Omental fat pad (tissue), 4 donors: ENCODE measurements at places on chromosomes 7 and 10. TPM values are rescaled to one million over a fixed set of nuclear protein-coding genes. Genes with fewer than 3 reads are reported as not detected.

DNA sequence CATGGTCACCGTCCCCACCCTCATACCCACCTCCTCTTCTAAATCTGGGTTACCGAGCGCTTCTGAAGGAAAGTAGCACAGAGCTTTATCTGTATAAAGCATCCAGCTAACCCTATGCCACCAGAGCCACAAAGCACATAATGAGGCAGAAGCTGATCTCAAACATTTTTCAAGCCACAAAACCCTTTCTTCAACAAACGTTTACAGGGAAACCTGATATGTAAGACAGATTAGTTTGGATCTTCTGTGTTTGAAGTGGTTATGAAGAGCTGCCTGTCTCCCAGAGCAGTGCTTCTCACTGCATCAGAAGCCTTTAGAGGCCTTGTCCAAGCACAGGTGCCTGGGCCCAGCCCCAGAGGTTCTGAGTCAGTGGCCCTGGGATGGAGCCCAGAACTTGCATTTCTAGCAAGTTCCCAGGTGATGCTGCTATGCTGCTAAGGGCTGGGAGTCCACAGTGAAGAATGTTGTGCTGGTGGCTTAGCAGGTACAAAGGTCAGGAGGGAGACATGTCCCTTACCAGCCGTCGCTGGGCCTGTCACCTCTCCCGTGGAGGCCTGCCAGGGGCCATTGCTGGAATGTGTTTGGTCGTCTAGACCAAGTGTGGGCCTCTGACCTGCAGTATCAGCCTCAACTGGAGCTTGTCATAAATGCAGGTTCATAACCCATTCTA is 90.4 kb downstream of the TAF3 start:
- DNase-seq = no peak

DNA sequence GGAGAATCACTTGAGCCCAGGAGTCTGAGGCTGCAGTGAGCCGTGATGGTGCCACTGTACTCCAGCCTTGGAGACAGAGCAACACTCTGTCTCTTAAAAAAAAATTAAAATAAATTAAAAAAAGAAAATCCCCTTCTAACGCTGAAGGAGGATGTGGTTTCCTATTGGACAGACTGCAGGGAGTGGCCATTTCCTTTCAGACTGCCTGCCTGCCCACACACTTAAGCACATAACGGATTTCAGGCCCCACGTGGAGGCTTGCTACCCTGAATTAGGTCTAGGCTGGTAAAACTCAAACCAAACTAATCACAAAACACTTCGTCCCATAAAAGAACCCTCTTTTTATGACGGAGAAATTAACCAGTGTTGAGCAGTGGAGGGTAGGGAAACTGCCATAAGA is 34.0 kb downstream of the GATA3 start:
- DNase-seq = no peak

VSTM2A gene
- total RNA-seq = not detected

CCDC3 gene
- total RNA-seq = 38.4 TPM

PCLO gene
- total RNA-seq = 0.75 TPM

GBX1 gene
- not detected for total RNA-seq

SAP25 gene
- 4.7 TPM for total RNA-seq
